ENCODE measurements at places on chromosomes 12 and 14.
A peak's percentile ranks its signal among the peaks of the same experiment; 100 is the strongest.

DNA sequence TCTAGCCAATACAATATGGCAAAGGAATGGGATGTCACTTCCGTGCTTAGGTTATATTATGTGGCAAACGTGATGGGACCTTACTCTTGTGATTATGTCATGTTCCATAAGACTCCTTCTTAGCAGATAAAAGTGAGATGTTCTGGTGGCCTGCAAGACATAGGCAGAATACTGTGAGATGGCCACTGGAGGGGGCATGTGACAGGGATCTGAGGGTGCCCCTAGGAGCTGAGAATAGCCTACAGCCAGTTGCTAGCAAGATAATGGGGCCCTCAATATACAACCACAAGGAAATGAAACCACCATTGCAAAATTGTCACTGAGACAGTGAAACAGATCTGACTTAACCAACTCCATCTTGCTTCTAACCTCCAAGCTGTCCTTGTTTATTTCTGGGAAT, 151.4 kb upstream of the SSTR1 start:
- no peak for DNase-seq

GRCh38 chr12:70883855-70884254, 36.7 kb downstream of the PTPRR start:
- DNase-seq: no peak

- DNase-seq: no peak
Observed at GRCh38 chr14:70957710-70958109, 50.5 kb downstream of the PCNX1 start.

DNA sequence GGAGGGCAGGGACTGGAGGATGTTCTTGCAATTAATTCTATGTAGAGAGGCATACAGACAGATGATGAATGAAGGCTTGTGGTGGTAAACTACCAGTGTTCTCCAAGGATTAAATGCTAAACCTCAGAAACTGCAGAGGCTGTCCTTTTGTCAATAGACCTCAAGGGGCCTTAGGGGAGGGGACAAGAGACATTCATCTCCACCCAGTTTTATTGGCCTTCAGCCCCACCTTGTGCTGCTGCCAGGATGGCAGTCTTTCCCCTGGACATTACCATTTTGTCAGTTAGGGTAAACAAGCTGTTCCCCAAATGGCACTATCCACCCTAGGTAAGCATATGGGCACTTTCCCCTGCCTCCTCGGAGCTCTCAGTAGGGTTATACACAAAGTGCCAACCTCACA, 4.9 kb upstream of the SMAGP start:
- no peak for DNase-seq

DNA sequence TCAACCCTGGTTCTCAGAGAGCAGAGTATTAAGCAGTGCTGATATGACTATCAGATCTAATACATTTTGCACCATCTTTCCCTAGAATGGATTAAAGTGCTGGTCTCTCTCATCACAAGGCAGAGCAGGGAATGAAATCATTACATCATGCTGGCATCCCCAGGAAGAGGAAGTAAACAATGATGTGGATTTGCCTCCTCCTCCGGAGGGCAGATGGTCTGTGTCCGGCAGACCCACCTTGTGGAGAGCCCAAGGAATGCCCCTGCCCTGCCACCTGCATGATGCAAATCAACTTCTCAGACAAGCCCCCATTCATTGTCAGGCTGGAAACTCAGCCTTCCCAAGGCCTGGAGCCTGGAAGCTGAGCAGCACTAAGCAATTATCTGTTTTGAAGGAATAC, 1149.1 kb downstream of the VRK1 start:
- DNase-seq: no peak

DNA sequence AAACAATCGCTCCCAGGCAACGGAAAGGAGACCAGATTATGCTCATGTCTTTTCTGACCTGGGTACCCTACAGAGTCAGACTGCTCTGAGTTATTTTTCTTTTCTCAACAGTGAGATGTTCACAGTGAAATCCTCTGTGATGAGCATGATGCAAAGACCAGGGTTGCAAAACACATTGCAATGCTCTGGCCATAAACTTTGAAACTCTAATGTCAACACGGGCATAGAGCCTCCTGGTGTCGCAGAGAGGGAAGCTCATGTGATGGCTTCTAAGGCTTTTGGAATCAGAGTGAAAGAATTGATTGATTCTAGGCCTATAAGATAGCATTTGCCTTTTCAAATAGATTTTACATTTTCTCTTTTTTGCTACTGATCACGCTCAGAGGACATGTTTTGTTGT, 193.4 kb downstream of the RASSF9 start:
- DNase-seq: no peak

DNA sequence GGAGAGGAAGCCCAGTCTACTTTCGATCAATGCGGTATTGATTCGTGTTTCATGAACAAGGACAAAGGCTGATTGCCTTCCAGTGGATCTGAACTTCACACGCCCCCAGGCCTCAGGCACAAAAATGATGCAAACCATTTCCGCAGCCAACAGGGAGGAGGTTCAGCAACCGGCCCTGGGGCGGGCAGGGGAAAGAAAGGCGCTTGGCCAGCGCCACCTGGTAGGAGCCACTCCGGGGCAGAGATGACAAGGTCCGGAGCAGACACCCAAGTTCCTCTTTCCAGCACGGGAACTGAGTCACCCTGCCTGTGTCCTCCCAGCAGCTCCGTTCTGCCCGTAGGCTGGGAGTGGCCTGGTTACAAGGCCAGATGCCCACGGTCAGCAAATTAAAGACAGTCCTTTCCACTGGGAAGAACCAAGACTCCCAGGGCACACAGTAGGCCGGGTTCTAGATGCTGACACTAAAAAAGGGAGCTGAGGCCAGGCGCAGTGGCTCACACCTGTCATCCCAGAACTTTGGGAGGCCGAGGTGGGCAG, 136.3 kb downstream of the SCARB1 start:
- DNase-seq: no peak

- no peak for DNase-seq
Observed at GRCh38 chr12:8912914-8913313, 1.4 kb upstream of the PHC1 start.

DNA sequence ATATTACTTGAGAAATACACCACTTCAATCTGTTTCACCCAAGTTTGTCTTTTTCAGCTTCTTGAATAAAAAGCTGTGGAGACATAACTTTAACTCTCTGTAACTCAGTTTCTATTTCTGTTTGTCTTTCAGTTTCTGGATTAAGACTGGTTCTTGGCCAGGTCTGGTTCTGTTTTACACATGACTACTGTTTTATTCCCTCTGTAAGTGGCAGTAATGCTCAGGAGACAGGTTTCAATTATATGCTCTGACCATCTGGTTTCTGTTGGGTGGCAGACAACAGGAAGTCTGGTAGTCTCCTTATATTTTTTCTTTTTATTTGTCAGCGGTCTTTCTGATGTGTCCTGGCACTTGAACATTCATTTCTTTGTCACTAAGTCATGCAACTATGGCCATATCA, 102.9 kb downstream of the RPS29 start:
- DNase-seq: no peak

- no peak for DNase-seq
Observed at GRCh38 chr12:1847411-1847810, 27.0 kb downstream of the LRTM2 start.

DNA sequence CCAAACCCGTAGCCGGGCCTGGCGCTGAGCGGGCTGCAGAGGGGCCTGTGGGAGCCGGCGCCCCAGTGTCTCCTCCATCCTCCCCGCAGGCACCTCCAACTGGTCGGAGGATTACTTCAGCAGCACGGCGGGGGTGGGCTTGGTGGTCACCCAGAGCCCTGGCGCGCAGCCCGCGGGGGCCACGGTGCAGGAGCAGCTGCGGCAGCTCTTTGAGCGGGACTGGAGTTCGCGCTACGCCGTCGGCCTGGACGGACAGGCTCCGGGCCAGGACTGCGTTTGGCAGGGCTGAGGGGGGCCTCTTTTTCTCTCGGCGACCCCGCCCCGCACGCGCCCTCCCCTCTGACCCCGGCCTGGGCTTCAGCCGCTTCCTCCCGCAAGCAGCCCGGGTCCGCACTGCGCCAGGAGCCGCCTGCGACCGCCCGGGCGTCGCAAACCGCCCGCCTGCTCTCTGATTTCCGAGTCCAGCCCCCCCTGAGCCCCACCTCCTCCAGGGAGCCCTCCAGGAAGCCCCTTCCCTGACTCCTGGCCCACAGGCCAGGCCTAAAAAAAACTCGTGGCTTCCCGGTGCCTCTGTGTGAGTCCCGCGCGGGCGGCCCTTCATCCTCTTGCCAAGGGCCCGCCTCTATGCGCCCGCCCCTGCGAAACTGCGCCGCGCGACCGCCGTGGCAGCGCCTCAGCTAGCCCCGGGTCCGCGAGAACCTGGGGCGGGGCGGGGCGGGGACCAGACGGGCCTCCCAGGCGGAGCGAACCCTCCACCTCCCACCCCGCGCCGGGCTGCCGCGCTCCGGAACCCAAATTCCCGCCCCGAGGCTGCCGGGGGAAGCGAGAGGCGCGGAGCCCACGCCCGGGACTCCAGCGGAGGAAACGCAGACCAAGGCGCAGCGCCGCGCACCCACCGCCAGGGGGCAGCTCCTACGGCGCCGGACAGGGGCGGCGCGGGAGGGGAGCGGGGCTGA, 8.3 kb downstream of the PLD4 start:
- DNase-seq: peak; percentile 94

- DNase-seq: no peak
Observed at GRCh38 chr14:59627011-59627520, 50.5 kb upstream of the CCDC175 start.

DNA sequence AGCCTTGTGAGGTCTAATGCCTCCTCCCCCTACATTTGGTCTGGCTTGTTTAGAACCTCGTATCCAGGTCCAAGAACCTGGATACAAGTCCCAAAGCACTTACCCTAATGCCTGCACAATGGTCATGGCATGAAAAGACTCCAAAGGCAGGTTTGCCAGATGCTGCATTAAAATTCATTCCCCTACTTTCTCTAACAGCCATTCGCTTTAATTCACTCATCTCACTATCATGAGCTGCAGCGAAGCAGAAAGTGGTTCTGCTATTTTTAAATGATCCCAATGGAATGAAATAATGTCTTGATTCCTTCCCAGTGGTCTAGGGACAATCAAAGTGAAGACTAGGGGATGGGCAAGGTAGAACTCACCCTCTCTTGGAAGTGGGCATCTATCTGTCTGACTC, 72.5 kb upstream of the MAX start:
- no peak for DNase-seq

DNA sequence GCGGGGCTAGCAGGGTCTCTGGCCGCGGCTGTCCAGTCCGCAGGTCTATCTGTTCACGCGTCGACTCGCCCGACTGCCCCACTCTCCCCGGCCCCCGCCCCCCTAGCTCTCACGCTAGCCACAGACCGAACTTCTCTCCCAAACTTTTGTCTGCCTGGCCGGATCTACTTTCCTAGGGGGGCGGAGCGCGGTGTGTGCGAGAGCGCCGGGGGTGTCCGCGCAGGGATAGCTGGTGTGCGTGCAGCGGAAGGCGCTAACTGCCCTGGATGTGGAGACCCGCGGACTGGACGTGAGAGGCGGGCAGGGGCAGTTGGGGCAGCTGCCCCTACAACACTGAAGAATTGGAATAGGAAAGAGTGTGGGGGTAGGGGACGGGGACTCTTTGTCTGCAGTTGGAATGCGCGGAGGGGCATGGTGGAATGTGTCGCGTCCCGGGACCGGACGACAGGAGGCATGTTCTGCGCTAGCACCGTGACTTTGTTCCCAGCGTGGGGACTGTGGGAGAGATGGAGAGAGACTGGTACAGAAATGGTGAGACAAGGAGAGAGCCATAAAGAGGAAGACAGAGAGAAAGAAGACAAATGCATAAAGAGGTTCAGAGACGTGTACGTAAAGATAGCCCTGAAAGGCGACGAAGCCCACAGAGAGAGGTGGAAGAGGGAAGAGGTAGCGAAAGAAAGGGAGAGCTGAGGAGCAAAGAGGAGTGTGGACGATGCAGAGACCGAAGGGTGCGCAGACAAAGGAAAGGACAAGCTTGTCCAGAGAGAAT, at the start of gene AJUBA:
Gene AJUBA (minus strand): TSS at position 75 of the 769 bp plus-strand sequence. CDS start 285 bp downstream, outside the sequence.
- peak; percentile 95 for DNase-seq

GRCh38 chr12:53830631-53831030, 78.9 kb upstream of the CISTR start:
- DNase-seq: no peak
